ENCODE measurements at places on chromosomes 7 and 10.
A peak's percentile ranks its signal among the peaks of the same experiment; 100 is the strongest.

DNA sequence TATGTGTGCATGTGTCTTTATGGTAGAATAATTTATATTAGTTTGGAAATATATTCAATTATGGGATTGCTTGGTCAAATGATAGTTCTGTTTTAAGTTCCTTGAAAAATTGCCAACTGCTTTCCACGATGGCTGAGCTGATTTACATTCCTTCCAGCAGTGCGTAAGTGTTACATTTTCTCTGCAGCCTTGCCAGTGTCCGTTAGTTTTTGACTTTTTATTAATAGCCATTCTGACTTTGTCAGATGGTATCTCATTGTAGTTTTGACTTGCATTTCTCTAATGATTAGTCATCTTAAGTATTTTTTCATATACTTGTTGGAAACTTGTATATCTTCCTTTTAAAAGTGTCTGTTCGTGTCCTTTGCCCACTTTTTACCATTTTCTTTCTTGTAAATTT, 434.2 kb upstream of the POT1 start:
- H3K36me3 ChIP-seq = no peaks in the 10 kb centered on the region
- H3K27me3 ChIP-seq = no peaks in the 10 kb centered on the region
- no peaks in the 10 kb centered on the region for H3K4me1 ChIP-seq

- H3K4me1 ChIP-seq = peaks cover 10% of the 10 kb centered on the region
- H3K4me3 ChIP-seq = no peak overlapping the region
- peaks cover 14% of the 10 kb centered on the region for H3K36me3 ChIP-seq
- H3K27ac ChIP-seq = no peak overlapping the region
Observed at GRCh38 chr10:103181244-103181643, 11.8 kb downstream of the NT5C2 start.

DNA sequence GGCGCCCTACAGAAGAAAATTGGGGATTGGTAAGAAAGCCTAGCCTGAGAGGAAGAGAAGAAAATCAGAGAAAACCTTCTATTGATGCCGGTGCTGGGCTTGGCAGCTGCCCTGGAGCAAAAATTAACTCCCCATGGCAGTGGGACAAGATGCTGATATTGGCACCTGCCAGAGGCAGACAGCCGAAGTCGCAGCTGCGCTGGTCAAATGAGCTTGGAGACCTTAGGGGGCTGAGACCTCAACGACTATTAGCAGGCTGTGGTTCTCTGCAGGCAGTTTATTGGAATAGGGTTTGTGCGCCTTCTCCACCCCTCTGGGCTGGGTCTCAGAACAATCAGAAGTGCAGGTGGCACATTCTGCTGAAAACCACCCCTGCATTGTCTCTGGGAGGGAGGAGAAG, 213.7 kb downstream of the GFRA1 start:
- H3K36me3 ChIP-seq = peaks cover 30% of the 10 kb centered on the region
- no peak for DNase-seq
- no peak overlapping the region for H3K27ac ChIP-seq
- H3K27me3 ChIP-seq = no peaks in the 10 kb centered on the region

DNA sequence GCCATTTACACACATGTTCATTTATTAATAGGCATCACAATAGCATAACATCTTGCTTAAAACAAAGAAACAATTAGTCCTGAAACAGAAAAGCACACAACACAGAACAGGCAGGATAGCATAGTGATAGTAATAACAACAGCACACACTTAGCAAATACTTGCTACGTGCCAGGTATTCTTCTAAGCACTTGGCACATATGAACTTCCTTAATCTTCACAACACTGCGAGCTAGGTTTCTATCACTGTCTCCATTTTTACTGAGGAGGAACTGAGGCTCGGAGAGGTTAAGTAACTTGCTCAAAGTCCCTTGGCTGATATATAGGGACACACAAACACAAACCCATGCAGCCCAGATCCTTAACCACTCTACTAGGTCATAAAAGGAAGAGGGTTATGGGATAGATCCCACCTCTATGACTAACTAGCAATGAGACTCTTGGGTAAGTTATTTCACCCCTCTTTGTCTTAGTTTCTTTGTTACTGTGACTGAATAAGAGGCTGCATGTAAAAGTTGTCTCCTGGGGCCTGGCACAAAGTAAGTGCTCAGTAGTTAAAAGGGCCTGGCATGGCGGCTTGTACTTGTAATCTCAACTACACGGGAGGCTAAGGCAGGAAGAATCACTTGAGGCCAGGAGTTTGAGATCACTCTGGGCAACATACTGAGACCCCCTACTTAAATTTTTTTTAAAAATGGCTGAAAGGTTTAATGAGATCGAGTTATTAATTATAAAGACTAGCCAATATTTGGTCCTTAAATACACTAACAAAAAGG, 181.0 kb upstream of the RHOBTB1 start:
- H3K27ac ChIP-seq = no peak overlapping the region
- no peaks in the 10 kb centered on the region for H3K36me3 ChIP-seq
- no peak overlapping the region for H3K4me3 ChIP-seq

- H3K4me1 ChIP-seq = no peaks in the 10 kb centered on the region
- no peak overlapping the region for H3K27ac ChIP-seq
- H3K36me3 ChIP-seq = no peaks in the 10 kb centered on the region
- no peak overlapping the region for H3K4me3 ChIP-seq
- H3K27me3 ChIP-seq = no peaks in the 10 kb centered on the region
- DNase-seq = no peak
Observed at GRCh38 chr10:10007957-10008356, 1009.7 kb upstream of the CELF2 start.

DNA sequence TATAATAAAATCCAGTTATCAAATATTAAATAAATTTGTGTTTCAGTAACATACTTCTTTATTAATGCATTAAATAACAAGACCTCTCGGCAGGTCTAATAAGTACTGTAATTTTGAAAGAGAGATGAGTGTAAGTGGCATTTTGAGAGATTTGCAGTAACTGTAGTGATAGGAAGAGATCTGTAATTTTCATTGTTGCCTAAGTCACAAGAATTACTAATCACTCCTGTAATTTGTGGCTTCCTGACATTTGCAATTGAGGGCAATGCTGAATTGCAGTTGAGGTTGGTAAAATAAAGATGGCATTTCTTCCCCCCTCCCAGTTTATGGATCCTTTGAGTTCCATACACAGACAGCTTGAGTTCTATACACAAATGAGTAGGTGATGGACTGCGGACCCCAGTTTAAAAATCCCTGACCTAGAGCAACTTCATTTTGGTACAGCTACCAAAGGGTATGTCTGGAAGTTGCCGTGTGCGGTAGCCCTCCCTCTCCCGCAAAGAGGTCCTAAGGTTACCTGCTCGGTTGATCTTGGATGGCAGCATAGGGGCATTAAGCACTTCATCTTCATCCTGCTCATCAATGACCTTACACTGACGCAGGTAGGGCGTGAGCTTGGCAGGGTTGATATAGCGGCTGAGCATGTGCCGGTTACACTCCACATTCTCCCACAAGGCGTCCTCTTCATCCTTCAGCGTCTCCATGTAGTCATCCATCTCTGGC, 96.4 kb downstream of the CARD11 start:
- H3K27ac ChIP-seq = no peak overlapping the region
- no peaks in the 10 kb centered on the region for H3K36me3 ChIP-seq
- no peak for DNase-seq

DNA sequence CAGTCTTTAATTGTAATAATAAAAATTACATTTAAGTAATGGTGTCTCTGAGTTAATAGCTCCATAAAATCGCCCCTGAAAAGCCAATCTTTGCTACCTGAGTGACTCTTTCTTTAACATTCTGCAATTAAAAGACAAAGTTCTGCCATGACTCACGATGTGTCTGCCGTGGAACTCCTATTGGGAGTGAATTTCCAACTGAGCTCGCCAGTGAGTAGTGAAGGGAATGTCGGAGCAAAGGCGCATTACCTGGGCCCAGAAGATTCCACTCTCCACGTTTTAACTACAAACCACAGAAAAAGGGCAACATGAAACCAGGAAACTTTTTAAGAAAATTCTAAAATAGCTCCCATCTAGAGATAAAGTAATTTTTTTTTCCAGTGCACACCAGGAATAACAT, 36.9 kb upstream of the RNF32 start:
- no peak overlapping the region for H3K27ac ChIP-seq
- no peaks in the 10 kb centered on the region for H3K27me3 ChIP-seq
- H3K4me3 ChIP-seq = no peak overlapping the region
- no peak for DNase-seq
- H3K36me3 ChIP-seq = peaks cover 3% of the 10 kb centered on the region
- no peaks in the 10 kb centered on the region for H3K4me1 ChIP-seq

DNA sequence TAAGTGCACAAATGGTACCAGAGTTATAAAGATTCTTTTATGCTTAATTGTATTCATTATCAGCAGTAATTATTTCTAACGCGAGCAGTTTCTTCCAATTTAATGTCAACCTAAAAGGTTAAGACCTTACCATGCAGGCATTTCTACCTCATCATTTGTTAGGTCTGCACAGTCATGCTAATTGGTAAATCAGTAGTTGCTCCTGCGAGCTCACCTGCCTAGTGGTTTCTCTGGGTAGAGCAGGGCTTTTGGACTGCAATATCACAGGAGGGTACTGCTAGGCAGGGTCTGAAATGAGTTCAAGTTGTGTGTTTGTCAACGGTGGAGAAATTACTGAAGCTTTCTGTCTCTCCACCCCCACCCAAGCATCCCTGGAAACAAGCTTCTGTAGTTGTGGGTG, 558.5 kb upstream of the MGMT start:
- no peak overlapping the region for H3K4me3 ChIP-seq
- H3K36me3 ChIP-seq = no peaks in the 10 kb centered on the region
- H3K4me1 ChIP-seq = no peaks in the 10 kb centered on the region

- peaks cover 9% of the 10 kb centered on the region for H3K27me3 ChIP-seq
- no peaks in the 10 kb centered on the region for H3K36me3 ChIP-seq
- no peak overlapping the region for H3K27ac ChIP-seq
- H3K4me3 ChIP-seq = no peak overlapping the region
- DNase-seq = no peak
Observed at GRCh38 chr10:122706467-122706866, 6.8 kb upstream of the C10orf120 start.

DNA sequence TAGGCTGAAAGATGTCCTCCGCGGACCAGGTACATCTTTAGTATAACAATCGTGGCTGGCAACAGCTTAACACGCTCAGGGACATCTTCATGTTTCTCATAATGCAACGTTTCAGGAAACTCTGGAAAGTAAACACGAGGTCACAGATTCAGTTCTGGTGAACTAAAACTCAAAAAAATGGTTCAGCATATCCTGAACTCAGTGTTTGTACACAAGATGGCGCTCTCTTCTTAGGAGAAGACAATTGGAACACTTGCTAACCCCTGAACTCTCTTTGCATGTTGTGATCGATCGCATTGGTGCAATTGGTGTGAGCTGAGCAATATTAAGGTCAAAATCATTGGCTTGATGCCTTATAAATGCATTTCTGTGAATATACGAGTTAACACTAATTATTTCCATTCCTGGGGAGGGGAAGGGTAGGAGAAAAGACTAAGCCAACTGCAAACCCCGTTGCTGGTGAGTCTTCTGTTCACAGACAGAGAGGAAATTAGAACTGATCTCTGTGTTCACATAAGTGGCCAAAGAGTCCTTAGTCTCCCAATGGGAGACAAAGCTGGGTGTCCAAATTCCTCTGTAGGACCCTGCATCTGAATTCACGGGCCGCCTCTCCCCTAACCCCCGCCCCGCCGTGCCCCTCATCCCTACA, 52.6 kb upstream of the FAM180A start:
- H3K4me3 ChIP-seq = no peak overlapping the region
- no peaks in the 10 kb centered on the region for H3K36me3 ChIP-seq
- peak; percentile 76 for DNase-seq
- H3K4me1 ChIP-seq = no peaks in the 10 kb centered on the region
- H3K27ac ChIP-seq = no peak overlapping the region
- H3K27me3 ChIP-seq = peaks cover 29% of the 10 kb centered on the region

GRCh38 chr7:73668886-73669230, 1.2 kb downstream of the VPS37D start:
- peaks cover 25% of the 10 kb centered on the region for H3K27me3 ChIP-seq
- no peaks in the 10 kb centered on the region for H3K36me3 ChIP-seq
- peaks cover 18% of the 10 kb centered on the region for H3K4me1 ChIP-seq
- DNase-seq = no peak
- peak overlapping the region; percentile 75 for H3K4me3 ChIP-seq

GRCh38 chr10:93503075-93503474, 6.7 kb downstream of the CEP55 start:
- no peaks in the 10 kb centered on the region for H3K27me3 ChIP-seq
- no peak overlapping the region for H3K4me3 ChIP-seq
- no peak for DNase-seq
- no peaks in the 10 kb centered on the region for H3K36me3 ChIP-seq
- no peaks in the 10 kb centered on the region for H3K4me1 ChIP-seq

GRCh38 chr10:116774728-116775151, 32.4 kb upstream of the HSPA12A start:
- DNase-seq = no peak
- H3K27ac ChIP-seq = no peak overlapping the region

DNA sequence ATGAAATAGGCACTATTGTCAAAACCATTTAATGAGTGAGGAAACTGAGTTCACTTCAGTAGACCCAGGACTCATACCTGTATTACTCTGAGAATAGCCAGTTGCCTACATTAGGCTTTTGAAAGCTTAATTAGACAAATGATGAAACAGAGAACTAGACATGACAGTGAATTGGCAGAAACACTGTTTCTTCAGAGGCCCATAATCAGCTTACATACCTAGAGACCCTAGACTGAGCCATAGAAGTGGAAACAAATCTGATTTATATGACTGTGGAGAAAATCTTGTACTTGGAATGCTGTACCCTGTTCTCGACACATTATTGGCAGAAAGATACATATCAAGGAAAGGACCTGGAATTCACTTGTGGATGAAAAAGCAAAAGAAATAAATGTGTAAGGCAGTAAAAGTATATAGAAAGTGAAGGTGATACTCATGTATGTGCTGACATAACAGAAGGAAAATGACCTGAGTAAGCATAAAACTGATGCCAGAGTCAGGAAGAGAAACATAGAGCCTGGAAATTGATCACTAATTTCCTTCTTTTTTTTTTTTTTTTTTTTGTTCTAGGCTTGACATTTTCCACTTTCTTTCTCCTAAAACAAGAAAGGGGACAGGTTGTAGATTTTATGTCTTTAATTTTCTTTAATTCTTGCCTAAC, 251.5 kb downstream of the BICC1 start:
- no peak overlapping the region for H3K4me3 ChIP-seq
- H3K27me3 ChIP-seq = no peaks in the 10 kb centered on the region
- H3K27ac ChIP-seq = no peak overlapping the region

GRCh38 chr7:17917842-17918241, 22.5 kb downstream of the SNX13 start:
- no peak overlapping the region for H3K27ac ChIP-seq
- H3K36me3 ChIP-seq = no peaks in the 10 kb centered on the region
- H3K4me3 ChIP-seq = no peak overlapping the region
- H3K4me1 ChIP-seq = no peaks in the 10 kb centered on the region

GRCh38 chr10:108393089-108393488, 1228.6 kb upstream of the SORCS1 start:
- H3K27ac ChIP-seq = no peak overlapping the region
- H3K27me3 ChIP-seq = no peaks in the 10 kb centered on the region
- no peak overlapping the region for H3K4me3 ChIP-seq
- peaks cover 4% of the 10 kb centered on the region for H3K36me3 ChIP-seq
- DNase-seq = no peak
- no peaks in the 10 kb centered on the region for H3K4me1 ChIP-seq

DNA sequence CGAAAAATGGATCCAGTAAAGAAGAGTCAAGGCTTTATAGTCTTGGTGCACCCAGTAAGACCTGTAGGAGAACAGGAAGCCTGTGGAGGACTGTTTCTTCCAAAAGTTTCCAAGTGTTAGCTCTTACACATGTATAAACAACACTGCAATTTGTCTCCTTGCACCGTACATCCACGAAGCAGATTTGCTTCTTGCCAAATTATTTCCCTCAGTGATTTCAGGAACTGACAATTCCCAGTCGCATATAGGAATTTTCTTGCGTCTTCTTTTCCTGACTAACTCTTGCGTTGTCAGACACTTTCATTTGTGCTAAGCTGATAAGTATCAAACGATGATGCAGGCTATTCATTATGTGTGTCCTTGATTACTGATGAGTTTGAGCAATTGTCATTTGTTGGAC, 182.1 kb downstream of the PKD1L1 start:
- H3K27ac ChIP-seq = no peak overlapping the region
- DNase-seq = peak; percentile 84
- no peaks in the 10 kb centered on the region for H3K36me3 ChIP-seq
